ENCODE measurements at places on chromosomes 1 and 21.

- no peak for DNase-seq
Measured at GRCh38 chr1:165641231-165641987, 10.4 kb downstream of the MGST3 start.

GRCh38 chr1:194366705-194367104 lies 1180.3 kb upstream of the B3GALT2 start:
- no peak for DNase-seq

- DNase-seq: no peak
Measured at GRCh38 chr1:212607913-212608391, 609 bp upstream of the ATF3 start.

GRCh38 chr1:156104861-156105832 lies 9.4 kb upstream of the LMNA start:
- no peak for DNase-seq

DNA sequence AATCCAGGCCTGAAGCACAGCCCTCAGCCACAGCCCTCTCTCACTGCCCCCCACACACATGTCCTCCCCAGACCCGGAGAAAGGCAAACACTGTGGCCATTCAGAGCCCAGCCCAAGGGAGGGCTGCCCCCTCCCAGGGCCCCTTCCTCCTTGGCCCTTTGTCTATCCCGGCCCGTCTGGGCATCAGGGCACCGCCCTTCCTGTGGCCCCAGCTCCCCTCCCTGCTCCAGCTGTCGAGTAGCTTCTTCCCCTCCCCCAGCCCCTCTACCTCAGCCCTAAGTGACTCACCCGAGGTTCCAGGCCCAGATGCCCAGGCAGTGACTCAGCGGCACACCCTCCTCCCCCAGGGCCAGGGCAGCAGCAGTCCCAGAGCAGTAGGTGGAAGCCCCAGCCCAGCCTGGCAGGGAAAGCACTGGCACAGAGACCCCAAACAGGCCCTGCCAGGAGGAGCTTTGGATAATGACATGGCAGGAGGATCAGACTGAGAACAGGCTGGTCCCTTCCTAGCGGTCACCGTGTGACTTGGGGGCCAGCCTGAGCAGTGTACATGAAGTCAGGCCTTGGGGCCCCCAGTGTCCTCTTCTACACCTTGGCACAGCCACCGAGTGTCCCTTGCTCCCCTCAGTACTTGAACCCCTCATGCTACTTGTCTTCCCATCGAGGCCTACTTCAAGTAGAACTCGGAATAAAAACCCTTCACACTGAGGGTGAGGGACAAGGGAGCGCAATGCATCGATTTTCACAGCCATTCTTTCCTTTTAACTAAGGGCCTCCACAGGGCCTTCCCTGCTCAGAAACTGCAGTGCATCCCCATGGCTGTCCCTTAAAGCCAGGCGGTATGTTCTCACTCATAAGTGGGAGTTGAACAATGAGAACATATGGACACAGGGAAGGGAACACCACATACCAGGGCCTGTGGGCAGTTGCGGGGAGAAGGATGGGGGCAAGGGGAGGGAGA lies 1.0 kb upstream of the S100A2 start:
- DNase-seq: no peak

DNA sequence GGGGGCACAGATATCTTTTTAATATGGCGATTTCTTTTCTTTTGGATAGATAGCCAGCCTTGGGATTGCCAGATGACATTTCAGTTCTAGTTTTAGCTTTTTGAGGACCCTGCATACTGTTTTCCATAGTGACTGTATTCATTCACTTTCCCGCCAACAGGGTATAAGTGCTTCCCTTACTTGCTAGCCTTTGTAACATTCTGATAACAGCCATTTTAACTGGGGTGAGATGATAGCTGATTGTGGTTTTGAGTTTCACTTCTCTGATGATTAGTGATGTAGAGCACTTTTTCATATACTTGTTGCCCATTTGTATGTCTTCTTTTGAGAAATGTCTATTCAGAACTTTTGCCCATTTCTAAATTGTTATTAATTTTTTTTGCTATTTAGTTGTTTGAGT lies 151.9 kb downstream of the NTPCR start:
- DNase-seq: no peak

GRCh38 chr1:60078182-60078581 lies 4.6 kb upstream of the C1orf87 start:
- no peak for DNase-seq

GRCh38 chr1:61807606-61808140 lies 65.4 kb downstream of the PATJ start:
- DNase-seq: no peak

DNA sequence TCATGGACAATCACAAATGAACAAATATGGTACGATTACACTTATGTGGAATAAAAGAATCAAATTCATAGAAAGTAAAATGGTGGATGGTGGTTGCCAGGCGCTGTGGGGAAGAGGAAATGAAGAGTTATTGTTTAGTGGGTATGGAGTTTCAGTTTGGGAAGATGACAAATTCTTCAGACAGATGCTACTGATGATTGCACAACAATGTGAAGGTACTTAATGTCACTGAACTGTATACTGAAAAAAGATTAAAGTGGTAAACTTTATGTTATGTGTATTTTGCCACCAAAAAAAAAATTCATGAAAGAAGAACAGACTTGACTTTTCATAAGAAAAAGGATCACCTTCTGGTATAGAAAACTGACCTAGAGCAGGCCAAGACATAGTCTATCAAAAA lies 745.6 kb upstream of the CXADR start:
- DNase-seq: no peak

- peak; percentile 67 for DNase-seq
Measured at GRCh38 chr1:6359216-6360116, 34.1 kb downstream of the ACOT7 start.
